Activated CD4-positive, alpha-beta T cell treated with anti-CD3 and anti-CD28 coated beads, Interleukin-2, Interleukin-4, amounts not matched to agents 100 ng/mL and 50 ng/mL, durations not matched to agents 16 hours and 8 hours (primary cell): ENCODE measurements at places on chromosomes 1 and 21.

- no peak for DNase-seq
These were observed 8.0 kb upstream of the CELSR2 start for GRCh38 chr1:109241344-109241743.

- peak; percentile 16 for DNase-seq
These were observed 344.5 kb downstream of the PDE4B start for GRCh38 chr1:66137235-66137634.

GRCh38 chr21:18987520-18988026 lies 584.0 kb upstream of the TMPRSS15 start:
- DNase-seq: no peak

- DNase-seq: no peak
These were observed 155.4 kb downstream of the CLEC20A start for GRCh38 chr1:178341261-178341956.

GRCh38 chr1:16083486-16083885 lies 10.0 kb upstream of the FAM131C start:
- no peak for DNase-seq

DNA sequence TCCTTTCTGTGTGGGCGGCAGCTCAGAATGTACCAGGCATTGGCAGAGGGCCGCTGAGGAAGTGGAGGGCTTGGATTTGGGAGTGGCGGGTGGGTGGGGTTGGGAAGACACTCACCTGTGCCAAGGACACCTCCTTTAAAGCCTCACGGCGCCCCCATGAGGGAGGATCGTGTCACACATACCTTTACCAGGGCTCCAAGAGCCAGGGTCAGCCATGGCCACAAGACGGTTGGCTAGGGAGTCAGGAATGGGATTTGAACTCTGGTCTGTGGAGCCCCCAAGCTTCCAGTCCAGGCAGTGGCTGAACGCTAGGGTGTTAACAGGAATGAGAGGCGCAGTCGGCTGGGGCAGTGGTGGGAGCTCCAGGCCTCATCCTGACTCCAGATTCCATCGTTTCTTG lies 4.6 kb downstream of the NBL1 start:
- no peak for DNase-seq

DNA sequence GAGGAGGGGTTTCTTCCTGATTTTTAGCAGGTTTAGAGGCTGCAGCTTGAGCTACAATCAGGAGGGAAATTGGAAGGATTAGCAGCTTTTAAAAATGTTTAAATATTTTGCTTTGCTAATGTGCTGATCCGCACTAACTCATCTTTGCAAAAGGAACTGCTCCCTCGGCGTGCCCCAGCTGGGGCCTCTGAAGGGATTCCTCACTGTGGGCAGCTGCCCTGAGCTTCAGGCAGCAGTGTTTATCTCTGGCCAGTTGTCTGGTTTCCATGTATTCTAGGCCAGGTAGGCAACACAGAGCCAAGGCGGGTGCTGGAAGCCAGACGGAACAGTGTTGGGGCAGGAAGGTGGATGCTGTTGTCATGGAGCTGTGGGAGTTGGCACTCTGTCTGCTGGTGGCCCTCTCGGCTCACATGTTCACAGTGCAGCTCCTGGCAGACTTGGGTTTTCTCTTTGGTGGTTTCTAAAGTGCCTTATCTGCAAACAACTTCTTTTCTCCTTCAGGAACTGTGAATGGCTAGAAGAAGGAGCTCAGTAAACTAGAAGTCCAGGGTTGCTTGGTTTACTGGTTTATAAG lies 18.9 kb downstream of the NECAP2 start:
- DNase-seq: no peak

GRCh38 chr1:111252786-111253185 lies 25.3 kb downstream of the CHI3L2 start:
- DNase-seq: no peak

- no peak for DNase-seq
These were observed 100.9 kb downstream of the XCL2 start for GRCh38 chr1:168442931-168443330.

GRCh38 chr21:27152996-27153395 lies 186.1 kb upstream of the ADAMTS5 start:
- DNase-seq: no peak

DNA sequence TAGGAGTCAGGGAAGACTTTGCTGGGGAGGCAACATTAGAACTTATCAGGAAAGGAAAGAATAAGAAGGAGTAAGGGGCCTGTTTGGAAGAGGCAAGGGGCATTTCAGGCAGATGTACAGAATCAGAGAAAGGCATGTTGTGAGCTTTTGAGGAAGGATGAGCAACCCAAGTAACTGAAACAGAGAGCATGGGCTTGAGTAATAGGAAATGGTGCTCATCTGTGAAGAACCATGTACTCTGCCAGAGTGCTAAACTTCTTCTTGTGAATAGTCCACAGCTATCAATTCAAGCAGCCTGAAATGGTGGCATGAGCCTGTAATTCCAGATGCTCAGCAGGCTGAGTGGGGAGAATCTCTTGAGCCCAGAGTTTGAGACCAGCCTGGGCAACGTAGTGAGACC lies 19.2 kb upstream of the PIGK start:
- no peak for DNase-seq

- DNase-seq: no peak
These were observed 27.8 kb downstream of the NME7 start for GRCh38 chr1:169339773-169340172.

DNA sequence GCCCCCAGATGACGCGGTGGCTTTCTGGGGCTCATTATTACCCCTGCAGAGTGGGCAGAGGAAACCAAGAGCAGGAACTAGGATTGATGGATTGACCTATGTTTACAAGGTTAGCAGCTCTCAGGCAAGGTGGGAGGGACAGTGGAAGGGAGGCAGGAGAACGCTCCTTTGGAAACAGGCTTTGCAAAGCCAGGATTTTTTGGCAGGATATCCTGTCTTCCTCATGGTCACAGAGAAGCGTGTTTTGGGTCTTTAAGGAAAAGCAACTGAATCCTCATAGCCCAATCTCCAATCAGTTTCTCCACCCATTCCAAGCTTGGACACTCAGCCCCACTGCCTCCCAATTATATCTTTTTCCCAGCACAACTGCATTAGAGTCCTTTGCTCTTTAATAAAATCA lies 105.6 kb upstream of the SOD1 start:
- DNase-seq: no peak

GRCh38 chr1:174982971-174983689 lies 16.6 kb upstream of the CACYBP start:
- DNase-seq: peak; percentile 46

DNA sequence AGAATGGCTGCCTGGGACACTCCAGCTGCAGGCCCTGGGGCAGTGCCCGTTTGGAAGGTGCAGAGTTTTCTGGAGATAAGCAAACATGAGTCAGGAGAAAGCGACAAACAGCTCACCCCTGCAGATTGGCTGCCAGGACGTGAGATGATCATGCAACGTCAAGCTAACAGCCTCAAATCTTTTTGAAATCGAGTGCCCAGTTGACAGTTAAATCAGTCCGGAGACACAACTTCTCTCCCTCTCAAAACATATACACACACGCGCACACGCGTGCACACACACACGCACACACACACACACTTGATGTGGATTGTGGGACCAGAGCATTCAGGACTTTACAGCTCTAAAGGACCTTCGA lies 49.4 kb downstream of the TENT5C start:
- DNase-seq: no peak

GRCh38 chr1:111707906-111708305 lies 31.3 kb downstream of the INKA2 start:
- no peak for DNase-seq

DNA sequence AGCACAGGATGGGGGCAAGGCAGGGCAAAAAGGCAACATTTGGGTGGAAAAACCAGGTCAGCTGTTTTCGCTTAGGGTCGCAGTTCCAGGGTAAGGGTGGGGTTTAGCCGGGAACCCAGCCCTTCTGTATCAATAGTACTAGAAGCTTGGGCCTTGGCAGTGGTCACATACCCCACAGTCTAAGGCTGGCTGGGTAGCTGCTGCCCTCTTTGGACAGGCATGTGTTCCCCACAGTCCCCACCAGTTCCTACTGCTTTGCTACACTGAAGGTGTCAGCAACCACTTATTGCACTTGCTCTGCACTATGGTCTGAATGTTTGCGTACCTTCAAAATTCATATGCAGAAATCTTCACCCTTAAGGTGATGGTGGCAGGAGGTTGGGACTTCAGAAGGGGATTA lies 349.8 kb downstream of the LTN1 start:
- no peak for DNase-seq
